ENCODE measurements at places on chromosomes 6 and 20.

DNA sequence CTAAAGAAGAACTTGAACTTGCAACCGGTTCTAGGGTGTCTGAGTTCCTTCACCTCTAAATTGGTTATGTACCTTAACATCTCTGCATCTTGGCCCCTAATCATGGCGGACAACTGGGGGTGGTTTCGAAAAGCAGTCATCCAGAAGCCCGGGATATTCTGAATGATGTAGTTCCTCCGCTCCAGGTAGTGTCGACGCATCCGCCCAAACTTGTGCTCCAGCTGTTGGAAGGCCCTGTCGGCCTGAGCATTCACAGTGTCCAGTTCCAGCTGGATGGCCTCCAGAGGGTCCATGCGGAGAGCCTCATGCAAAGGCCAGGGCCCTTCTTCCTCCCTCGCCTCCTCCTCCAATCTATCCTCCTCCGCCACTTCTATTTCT lies 887 bp downstream of the TSPYL1 start:
- H3K4me3 ChIP-seq = peak overlapping the region; percentile 92
- peaks cover 55% of the 10 kb centered on the region for H3K4me1 ChIP-seq
- no peak for DNase-seq
- no peaks in the 10 kb centered on the region for H3K36me3 ChIP-seq
- H3K27ac ChIP-seq = peak overlapping the region; percentile 94

DNA sequence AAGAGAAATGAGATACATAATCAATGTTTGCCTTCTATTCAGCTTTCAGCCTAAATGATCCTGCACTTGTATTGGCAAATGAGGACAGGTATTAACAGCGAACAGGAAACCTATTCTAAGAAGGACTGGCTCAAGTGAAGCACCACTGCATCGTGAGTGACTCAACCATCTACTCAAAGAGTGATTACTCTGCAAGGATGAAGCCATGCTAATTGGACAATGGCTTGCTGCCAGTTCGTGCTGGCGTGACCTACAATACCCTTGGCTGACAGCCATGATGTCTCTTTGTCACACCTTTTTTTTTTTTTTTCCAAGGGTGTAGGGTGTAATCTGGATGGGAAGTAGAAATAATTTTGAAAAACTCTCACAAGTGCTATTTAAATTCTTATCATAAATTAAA lies 104.9 kb downstream of the GJA10 start:
- no peaks in the 10 kb centered on the region for H3K27me3 ChIP-seq
- H3K36me3 ChIP-seq = no peaks in the 10 kb centered on the region
- no peak for DNase-seq
- H3K4me1 ChIP-seq = peaks cover 37% of the 10 kb centered on the region
- peak overlapping the region; percentile 68 for H3K27ac ChIP-seq

- no peaks in the 10 kb centered on the region for H3K27me3 ChIP-seq
- H3K4me3 ChIP-seq = no peak overlapping the region
- H3K27ac ChIP-seq = no peak overlapping the region
- DNase-seq = no peak
Measured at GRCh38 chr6:13359287-13359686, 30.9 kb upstream of the TBC1D7 start.

- H3K36me3 ChIP-seq = no peaks in the 10 kb centered on the region
- no peak overlapping the region for H3K4me3 ChIP-seq
- H3K4me1 ChIP-seq = no peaks in the 10 kb centered on the region
- no peaks in the 10 kb centered on the region for H3K27me3 ChIP-seq
Measured at GRCh38 chr6:125315548-125315947, 13.8 kb upstream of the HDDC2 start.

DNA sequence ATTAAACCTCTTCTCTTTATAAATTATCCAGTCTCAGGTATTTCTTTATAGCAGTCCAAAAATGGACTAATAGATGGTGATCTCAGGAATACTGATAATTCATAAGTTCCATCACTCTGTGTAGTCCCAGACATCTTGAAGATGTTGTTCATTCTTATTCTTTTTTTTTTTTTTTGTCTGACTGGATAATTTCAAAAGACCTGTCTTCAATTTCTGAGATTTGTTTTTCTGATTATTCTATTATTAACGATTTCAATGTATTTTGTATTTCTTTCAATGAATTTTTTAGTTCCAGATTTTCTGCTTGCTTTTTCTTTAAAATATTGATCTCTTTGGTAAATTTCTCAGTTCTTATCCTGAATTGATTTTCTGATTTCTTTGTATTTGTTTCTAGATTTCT lies 29.7 kb upstream of the ZNF337 start:
- DNase-seq = no peak
- H3K27me3 ChIP-seq = no peaks in the 10 kb centered on the region
- no peaks in the 10 kb centered on the region for H3K4me1 ChIP-seq
- H3K36me3 ChIP-seq = no peaks in the 10 kb centered on the region

- no peaks in the 10 kb centered on the region for H3K4me1 ChIP-seq
- no peak overlapping the region for H3K4me3 ChIP-seq
- no peak overlapping the region for H3K27ac ChIP-seq
Measured at GRCh38 chr6:5976811-5977210, 29.9 kb downstream of the NRN1 start.

DNA sequence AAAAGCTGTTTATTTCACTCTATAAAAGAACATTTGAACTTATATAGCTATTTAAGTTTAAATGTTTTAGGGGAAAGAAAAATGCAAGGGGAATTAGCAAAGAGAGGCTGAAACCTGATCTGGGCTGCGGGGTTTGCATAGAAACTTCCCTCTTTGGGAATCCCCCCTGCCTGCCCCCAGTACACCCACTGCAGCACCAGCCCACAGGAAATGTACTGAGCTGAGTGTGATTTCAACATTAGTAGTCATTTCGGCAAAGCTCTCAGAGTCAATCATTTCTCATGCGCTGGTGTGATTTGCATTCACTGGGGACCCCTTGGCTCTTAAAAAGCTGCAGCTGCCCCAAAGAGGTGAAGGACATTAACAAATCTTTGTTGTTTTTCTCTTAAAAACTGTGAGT lies 859.4 kb downstream of the MAFB start:
- H3K36me3 ChIP-seq = no peaks in the 10 kb centered on the region
- H3K27me3 ChIP-seq = no peaks in the 10 kb centered on the region
- no peak overlapping the region for H3K27ac ChIP-seq
- DNase-seq = no peak

GRCh38 chr20:19213946-19214490 lies 1.6 kb downstream of the SLC24A3 start:
- no peaks in the 10 kb centered on the region for H3K27me3 ChIP-seq
- H3K36me3 ChIP-seq = no peaks in the 10 kb centered on the region
- H3K4me1 ChIP-seq = peaks cover 4% of the 10 kb centered on the region
- DNase-seq = no peak

DNA sequence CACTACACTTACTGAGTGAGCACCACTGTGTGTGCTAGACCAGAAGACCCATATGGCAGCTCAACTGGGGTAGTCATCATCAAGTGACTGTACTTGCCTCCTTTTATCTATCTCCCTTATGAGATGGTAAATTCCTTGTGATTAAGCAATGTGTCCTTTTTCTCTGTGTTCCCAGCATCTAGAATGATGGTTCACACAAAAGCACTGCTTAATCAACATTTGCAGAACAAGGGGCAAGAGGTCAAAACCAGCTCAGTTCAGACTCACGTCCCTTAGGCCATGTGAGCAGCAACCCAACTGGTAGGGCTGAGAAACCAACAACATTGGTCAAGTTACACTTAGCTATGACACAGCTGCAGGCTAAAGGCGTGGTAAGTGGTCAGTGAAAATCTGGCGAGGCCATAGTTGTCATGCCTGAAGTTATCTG lies 10.0 kb downstream of the TRAM2 start:
- no peak overlapping the region for H3K4me3 ChIP-seq
- peaks cover 54% of the 10 kb centered on the region for H3K4me1 ChIP-seq

GRCh38 chr20:62560162-62560561 lies 82.1 kb upstream of the SLCO4A1 start:
- no peaks in the 10 kb centered on the region for H3K4me1 ChIP-seq
- no peaks in the 10 kb centered on the region for H3K36me3 ChIP-seq
- no peaks in the 10 kb centered on the region for H3K27me3 ChIP-seq
- H3K27ac ChIP-seq = no peak overlapping the region
- H3K4me3 ChIP-seq = no peak overlapping the region
- no peak for DNase-seq

DNA sequence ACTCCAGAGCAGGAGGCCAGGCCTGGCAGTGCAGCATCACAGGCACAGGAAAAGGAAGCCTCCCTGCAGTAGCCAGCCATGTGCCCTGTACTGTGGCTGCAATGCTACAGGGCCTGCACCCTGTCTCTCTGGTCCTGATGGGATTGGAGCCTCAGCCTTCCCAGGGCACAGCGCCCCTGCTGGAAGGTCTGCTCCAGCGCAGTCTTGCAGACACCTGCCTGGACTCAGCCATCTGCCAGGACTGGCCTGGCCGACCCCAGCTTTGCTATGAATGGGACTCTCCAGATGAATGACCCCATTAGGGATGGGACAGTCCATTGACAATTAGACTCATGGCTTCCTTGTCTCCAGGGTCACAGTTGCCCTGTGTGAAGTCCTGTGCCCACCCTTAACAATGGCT lies 251.6 kb downstream of the ERMARD start:
- no peak overlapping the region for H3K27ac ChIP-seq
- no peaks in the 10 kb centered on the region for H3K36me3 ChIP-seq
- H3K27me3 ChIP-seq = no peaks in the 10 kb centered on the region
- no peaks in the 10 kb centered on the region for H3K4me1 ChIP-seq
- DNase-seq = no peak

DNA sequence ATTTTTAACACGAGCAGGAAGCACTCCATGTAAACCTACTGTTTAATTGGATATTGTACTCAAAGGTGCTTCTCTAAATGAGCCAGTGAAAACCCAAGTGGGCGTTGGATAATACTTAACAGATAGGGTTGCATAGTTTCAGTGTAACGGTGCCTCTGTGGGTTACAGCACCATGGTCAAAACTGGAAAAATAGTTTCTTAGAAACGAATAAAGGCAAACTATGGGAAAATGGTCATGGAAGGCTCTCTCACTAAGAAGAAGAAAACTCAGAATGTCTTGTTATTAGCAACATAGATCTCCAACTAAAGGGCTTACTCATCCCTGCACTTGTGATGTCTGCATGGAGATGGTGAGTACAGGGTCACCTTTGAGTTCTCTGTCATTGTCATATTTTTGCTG lies 59.1 kb upstream of the NEDD9 start:
- no peak overlapping the region for H3K4me3 ChIP-seq
- no peaks in the 10 kb centered on the region for H3K27me3 ChIP-seq
- H3K27ac ChIP-seq = no peak overlapping the region
- DNase-seq = no peak
- no peaks in the 10 kb centered on the region for H3K36me3 ChIP-seq
- H3K4me1 ChIP-seq = no peaks in the 10 kb centered on the region

DNA sequence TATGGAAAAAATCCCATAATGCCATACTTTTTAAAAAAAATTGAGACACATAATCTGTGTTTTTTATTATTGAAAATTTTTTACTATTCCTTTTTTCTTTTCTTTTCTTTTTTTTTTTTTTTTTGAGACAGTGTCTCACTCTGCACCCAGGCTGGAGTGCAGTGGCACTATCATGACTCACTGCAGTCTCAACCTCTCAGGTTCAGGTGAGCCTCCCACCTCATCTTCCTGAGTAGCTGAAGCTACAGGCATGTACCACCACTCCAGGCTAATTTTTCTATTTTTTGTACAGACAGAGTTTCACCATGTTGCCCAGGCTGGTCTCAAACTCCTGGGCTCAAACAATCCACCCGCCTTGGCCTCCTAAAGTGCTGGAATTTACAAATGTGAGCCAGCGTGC lies 100.4 kb downstream of the AFG1L start:
- DNase-seq = no peak
- H3K36me3 ChIP-seq = no peaks in the 10 kb centered on the region
- no peak overlapping the region for H3K4me3 ChIP-seq
- no peaks in the 10 kb centered on the region for H3K4me1 ChIP-seq
- H3K27me3 ChIP-seq = no peaks in the 10 kb centered on the region
- H3K27ac ChIP-seq = no peak overlapping the region

DNA sequence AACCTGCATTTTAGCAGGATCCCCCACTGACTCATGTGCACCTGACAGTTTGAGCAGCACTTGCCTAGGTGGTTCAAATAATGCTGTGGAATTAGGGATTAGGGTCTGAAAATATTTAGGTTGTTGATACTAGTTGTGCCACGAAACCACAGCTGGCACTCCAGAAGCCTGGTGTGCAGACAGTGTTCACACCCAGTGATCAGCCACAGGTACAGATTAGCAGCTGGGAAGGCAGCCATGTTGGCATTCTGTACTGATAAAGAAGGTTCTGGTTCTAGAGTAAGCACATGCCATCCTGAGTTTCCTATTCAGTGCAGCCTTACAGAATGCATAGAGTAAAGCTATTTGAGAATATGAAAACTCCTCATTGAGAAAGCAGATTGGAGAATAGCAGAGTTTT lies 30.1 kb downstream of the TMEM74B start:
- H3K4me3 ChIP-seq = no peak overlapping the region
- no peak for DNase-seq
- no peak overlapping the region for H3K27ac ChIP-seq
- H3K4me1 ChIP-seq = no peaks in the 10 kb centered on the region
- H3K27me3 ChIP-seq = no peaks in the 10 kb centered on the region
- H3K36me3 ChIP-seq = peaks cover 14% of the 10 kb centered on the region

GRCh38 chr6:119006974-119007373 lies 71.5 kb downstream of the FAM184A start:
- H3K36me3 ChIP-seq = no peaks in the 10 kb centered on the region
- no peak for DNase-seq
- no peaks in the 10 kb centered on the region for H3K4me1 ChIP-seq
- H3K27ac ChIP-seq = no peak overlapping the region
- no peak overlapping the region for H3K4me3 ChIP-seq

DNA sequence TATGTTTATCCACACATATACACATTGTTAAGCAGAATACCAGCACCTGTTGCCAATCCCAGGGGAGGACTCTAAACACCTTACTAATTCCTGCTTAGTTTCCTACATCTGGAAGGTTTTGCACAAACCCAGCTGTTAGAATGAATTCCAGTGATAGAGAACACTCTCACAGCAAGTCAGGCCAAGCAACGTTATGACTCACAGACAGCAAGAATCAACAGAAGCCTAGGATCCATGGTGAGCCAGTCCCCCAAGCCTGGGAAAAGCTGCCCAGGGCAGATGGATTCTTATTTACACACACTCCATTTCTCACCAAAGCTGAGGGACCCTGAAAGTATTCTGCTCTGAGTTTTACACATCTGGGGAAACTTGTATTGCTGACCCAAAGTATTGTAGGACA lies 291.7 kb downstream of the SLC35F1 start:
- no peak overlapping the region for H3K4me3 ChIP-seq
- H3K27me3 ChIP-seq = no peaks in the 10 kb centered on the region
- no peaks in the 10 kb centered on the region for H3K4me1 ChIP-seq
- H3K36me3 ChIP-seq = no peaks in the 10 kb centered on the region
- H3K27ac ChIP-seq = no peak overlapping the region
- DNase-seq = no peak

DNA sequence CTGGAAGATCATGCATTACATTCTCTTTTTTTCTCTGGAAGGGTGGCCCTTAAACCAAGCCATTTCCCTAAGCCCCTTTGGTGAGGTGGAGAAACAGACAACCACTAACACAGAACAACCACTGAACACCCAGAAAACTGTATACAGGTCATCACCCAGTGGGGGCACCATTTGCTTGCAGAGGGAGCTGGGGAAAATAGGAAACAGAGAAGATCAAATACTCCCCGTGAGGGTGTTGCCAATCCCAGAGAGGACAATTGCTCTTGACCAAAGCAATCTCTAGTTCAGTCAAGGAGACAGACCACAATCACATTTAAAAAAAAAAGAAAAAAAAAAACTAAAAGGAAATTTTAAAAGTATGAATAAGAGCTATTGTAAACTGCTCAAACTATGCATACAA lies 865 bp upstream of the DAAM2 start:
- peaks cover 14% of the 10 kb centered on the region for H3K4me1 ChIP-seq
- DNase-seq = no peak
- H3K27ac ChIP-seq = peak overlapping the region; percentile 77
- no peak overlapping the region for H3K4me3 ChIP-seq
- H3K27me3 ChIP-seq = no peaks in the 10 kb centered on the region

Data from thoracic aorta (tissue), 2 donors.